ENCODE measurements at places on chromosomes 16 and 17.
A peak's percentile ranks its signal among the peaks of the same experiment; 100 is the strongest.

DNA sequence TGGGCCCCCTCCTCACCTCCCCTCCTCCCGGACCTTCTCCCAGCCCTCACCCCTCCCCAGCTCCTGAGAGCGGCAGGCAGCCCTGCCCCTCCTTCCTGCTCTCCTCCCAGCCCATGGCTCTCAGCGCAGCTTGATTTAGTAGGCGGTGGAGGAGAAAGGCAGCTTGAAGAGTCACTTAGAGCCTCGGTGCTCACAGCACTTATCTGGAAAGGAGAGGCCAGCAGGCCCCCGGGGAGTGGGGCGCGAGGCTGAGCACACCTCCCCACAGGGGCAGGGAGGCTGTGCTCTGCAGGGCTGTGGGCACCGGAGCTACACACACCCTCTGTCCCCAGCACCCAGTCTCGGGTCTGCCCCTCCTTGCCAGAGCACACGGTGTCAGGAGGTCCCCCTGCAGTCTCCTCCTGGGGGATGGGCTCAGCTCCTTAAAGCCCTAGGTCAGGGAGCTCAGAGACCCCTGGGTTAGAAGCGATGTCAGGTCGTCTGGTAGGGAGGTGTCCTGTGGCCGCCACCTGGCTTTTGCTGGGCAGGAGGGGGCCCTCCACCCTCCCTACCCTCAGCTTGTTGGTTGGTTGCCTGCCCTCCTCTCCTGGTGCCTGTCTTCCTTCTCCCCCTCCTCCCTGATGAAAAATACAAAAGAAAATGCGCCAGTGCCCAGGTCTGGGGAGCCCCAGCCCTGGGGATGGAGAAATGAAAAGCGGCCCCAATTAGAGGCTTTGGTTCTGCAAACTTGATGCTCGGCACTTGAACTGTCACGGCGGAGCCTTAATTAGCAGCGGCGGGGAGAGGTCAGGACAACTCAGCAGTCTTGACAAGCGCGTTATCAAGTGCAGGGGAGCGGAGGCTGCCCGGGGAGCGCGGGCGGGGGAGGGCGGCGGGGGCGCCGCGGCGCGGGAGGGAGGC lies 151.1 kb upstream of the GSE1 start:
- peak; percentile 73 for DNase-seq

DNA sequence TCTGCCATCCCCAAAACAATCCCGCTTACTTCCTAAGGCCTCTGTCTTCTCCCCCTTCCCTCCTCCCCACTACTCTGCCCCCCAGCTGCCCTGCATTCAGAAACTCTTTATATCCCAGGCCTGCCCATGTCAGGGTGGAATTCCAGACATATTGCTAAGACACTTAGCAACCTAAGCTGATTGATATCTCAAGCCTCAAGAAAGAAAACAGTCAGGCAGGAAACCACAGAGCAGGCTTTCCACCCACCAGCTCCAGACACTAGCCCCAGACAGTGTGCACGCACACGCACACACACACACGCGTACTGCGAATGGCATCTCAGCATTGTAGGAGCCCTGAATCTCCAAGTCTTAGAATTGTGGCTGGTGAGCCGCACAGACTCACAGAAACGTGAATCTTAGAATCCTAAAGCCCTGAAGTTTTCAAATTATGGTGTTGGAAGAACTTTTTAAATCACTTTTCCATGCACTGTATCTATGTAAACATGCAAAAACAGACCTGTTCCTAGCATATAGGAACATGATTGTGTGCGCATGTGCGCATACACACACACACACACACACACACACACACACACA lies 8.8 kb upstream of the LPCAT2 start:
- no peak for DNase-seq

- no peak for DNase-seq
These were observed 111.0 kb upstream of the TNRC6C start for GRCh38 chr17:77847221-77848085.

- no peak for DNase-seq
These were observed 1748.9 kb downstream of the TP53TG3F start for GRCh38 chr16:35208001-35208935.

DNA sequence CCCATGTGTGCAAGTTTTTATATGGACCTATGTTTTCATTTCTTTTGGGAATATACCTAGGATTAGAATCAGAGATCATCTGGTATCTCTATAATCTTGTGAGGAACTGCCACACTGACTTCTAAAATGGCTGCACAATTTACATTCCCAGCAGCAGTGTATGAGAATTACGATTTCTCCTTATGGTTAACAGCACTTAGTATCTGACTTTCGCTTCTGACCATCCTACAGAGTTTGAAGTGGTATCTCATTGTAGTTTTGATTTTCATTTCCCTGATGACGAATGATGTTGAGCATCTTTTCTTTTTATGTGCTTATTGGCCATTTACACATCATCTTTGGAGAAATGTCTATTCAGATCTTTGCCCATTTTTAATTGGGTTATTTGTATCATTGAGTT lies 10.0 kb downstream of the C16orf96 start:
- no peak for DNase-seq

DNA sequence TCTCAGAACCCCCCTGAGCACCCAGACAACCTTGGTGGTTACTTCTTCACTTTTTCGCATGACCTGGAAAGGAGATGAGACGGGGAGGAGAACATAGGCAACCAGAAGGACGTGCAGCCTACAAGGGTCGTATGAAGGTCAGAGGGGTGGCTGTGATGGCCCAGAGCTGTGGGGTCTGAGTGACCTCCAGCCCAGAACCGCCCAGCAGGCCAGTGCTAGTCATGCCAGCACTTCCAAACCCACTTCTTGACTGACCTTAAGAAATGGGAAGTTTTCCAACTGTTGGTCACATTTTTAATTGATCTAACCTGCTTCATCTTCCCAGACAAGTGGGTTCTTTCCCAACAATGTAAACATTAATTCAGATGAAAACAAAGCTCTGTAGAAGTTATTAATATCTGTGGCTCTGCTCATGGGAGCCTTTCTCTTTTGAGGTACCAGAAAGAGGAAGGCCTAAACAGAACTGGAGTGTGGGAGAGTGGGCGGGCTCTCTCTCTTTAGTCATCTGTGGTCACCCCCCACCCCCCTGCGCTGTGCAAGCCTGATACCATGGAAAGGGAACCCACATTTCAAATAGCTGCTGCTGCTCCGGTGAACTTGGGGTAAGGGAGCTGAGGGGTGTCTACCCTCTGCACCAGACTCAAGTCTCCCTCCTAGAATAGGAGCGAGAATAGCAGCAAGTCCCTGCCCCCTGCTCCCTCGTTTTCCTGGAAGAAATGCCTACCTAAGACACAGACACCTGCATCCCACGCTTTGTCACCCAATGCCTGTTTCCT lies 101.6 kb downstream of the RAB11FIP4 start:
- no peak for DNase-seq

GRCh38 chr16:70388006-70388680 lies 41.4 kb downstream of the DDX19A start:
- DNase-seq: no peak

GRCh38 chr17:11122908-11123307 lies 118.1 kb upstream of the SHISA6 start:
- no peak for DNase-seq

- no peak for DNase-seq
These were observed 24.2 kb downstream of the ELAC2 start for GRCh38 chr17:12993631-12994030.

- DNase-seq: no peak
These were observed 1.6 kb downstream of the ACLY start for GRCh38 chr17:41917192-41917591.

GRCh38 chr17:17253406-17253805 lies 16.4 kb upstream of the FLCN start:
- no peak for DNase-seq

DNA sequence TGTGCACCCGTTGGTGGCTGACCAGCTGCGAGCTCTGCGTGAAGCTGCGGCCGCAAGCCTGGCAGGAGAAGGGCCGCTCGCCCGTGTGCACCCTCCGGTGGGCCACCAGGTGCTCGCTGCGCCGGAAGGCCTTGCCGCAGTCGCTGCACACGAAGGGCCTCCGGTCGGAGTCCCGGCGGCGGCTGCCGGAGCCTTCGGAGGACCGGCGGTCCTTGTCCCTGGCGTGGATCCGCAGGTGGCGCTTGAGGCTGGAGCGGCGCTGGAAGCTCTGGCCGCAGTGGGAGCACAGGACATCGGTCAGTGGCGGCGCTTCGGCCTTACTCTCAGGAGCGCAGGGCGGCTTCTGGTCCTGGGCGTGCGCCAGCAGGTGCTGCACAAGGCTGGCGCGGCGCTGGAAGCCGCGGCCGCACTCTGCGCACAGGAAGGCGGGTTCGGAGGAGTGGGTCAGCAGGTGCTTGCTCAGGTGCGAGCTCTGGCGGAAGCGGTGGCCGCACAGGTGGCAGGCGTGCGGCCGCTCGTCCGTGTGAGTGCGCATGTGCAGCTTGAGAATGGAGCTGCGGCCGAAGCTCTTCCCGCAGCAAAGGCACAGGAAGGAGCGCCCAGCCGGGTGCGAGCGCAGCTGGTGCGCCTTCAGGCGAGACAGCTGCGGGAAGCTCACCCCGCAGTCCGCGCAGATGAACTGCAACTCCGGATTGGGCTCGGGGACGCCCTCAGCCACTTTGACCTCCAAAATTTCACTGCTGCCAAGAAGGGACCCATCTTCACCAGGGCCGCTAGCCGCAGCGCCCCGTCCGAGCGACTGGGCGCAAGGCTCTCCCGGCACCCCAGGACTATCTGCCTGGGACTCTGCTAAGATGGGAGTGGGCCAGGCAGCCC lies 9.1 kb downstream of the ZSCAN10 start:
- no peak for DNase-seq

DNA sequence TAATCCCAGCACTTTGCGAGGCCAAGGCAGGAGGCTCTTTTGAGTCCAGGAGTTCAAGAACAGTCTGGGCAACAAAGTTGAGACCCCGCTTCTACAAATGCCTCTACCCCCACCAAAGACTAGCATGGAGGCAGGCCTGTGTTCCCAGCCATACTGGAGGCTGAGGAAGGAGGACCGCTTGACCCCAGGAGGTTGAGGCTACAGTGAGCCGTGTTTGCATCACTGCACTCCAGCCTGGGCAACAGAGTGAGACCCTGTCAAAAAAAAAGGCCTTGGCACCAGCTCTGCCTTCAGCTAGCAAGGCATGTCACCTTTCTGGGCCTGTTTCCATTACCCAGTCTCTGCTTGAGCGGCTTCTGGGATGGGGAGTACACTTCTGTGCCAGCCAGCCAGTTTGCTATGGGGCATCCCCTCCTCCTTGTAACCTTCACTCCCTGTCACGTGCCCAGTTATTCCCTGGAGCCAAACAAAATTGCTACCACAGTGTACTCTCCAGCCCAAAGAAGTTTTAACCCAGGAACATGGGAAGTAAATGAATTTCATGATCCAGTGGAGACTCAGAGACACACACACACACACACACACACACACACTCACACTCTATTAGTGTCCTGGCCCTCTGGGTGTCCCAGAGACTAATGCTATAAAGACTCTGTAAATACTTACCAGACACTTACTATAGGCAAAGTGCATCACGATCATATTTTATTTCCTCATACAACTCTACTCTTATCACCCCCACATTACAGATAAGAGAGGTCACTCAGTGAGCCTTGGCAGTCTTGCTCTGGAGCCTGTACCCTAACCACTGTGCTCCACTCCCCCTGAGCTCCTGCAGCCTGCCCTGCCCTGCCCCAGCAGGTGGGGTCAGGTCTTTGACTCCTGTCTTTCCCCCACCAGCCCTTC lies 2.5 kb downstream of the CISD3 start:
- DNase-seq: no peak

DNA sequence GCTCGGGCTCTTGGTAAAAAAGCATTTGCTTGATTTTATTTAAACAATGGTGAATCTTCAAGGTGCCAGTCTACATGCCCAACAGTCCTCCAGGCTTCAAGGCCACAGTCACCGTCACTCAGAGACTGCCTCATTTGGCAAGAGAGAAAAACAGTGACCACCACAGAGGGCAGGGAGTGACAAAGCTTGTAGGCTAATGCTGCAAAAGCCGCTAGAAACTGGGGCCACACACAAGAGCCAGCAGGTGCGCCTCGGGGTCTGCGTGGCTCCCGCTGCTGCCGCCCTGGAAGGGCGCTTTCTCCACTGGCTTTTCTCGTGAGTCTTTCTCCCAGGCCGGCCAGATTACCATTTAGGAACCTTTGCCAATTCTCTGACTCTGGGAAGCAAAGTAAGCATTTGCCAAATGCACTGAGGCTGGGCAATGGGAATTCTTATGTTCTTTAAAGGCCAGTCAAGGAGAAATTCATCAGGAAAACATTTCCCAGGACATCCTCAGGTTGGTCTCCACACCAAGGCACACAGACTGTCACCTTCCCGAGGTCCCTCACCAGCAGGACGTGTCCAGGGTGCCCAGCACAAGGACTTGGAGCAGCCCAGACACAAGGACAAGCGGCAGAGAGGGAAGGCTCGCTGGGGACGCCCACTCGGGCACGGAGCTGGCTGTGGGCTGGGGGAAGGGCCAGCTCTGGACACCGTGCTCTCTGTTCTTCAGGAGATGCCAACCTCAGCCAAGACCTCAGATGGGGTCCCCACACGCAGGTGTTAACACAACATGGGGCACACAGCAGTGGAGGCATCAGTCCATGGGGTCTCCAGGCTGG lies 12.5 kb upstream of the C16orf95 start:
- no peak for DNase-seq

DNA sequence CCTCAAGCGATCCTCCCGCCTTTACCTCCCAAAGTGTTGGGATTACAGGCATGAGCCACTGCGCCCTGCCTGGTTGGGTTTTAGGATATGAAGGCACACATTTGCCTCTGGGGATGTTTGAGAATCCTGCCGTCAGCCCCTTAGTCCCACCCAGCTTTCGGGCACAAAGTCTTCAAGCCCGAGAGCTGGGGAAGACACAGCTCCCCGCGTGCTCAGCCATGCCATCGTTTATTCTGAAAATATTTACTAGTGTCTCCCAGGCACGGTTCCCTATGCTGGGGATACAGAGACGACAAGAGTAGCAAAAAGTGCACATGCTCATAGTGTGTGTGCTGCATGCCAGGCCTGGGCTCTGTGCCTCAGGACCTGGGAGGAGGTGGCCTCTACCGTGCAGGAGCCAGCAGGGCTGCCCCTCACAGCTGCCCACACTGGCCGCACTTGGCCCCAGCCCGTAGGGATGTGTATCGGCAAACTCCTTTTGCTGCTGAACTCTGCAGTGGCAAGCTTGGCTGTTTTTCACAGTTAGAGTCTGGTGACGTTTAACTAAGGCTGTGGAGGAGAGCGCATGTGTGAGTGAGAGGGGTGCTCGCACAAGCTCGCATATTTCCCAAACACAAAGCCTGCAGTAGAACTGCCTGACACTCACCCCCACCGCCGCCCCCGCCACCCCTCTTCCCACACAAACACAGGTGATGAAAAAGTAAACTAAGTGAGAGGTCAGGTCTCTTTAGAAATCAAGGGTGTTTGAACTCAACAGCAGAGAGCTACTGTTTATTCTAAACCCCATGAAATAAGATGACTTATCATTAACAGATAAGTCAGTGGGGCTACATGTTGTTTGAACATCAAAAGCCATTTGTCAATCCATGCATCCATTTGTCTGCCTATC lies 266.4 kb downstream of the MRTFB start:
- no peak for DNase-seq
